ENCODE measurements at places on chromosomes 11 and 22.

- no peak for DNase-seq
Measured at GRCh38 chr11:14542324-14542723, 22.1 kb upstream of the PSMA1 start.

DNA sequence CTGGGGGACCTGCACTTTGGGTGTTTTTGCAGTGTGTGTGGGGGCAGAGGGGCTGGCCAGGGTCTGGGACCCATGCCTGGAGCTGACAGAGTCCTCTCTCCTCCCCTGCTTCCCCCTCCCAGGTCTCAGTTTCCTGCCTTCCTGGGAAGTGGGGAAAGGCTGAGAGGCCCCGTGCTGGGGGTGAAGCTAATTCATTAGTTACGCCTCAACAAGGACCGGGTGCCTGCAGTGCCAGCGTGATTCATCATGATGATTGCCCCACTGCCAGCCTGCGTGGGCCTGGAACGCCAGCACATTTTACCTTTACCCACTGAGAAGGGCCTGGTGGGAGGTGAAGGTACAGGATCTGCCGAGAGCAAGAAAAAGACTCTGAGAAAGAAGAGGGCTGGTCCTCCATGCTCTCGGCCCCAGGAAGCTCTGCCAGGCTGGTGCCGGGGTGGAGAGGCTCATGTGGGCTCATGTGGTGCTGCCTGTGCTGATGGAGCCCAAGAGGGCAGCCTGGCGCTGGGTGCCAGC is 2.9 kb upstream of the LRRC10B start:
- no peak for DNase-seq

DNA sequence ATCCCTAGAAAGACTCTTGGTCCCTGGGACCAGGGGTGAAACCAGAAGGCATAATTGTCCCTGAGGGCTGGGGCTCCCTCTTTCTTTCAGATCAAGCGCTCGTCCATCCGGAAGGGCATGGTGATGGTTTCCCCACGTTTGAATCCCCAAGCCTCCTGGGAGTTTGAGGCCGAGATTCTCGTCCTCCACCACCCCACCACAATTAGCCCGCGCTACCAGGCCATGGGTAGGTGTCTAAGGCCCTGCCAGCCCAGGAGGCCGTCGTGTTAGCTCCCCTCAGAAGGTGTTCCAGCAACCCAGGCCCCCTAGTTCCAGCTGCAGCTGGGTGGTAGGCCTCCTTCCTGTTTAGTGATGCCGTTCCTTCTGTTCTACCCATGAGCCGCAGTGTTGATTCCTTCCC is 21.4 kb downstream of the GTPBP1 start:
- no peak for DNase-seq

GRCh38 chr11:106217456-106217855 is 140.0 kb downstream of the AASDHPPT start:
- DNase-seq, result no peak

DNA sequence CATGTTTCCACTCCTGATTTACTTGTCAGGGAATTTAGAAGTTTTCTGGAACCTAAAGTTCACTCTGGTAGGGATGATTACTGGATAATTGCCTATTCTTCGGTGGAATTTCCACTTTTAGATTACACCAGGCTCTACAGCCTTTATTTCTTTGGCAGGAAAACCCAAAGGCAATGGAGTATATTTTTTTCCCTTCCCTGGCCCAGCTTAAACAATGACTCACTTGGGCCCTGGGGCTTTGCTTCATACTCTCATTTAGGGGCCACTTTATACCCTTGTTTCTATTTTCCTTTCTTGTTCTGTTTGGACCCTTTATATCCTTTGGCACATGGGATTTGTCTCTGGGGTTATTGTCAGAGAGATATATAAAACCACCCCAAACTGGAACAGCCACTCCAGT is 114.7 kb downstream of the CSTPP1 start:
- DNase-seq, result no peak

- DNase-seq, result no peak
Measured at GRCh38 chr11:78943154-78943553, 368.5 kb upstream of the NARS2 start.

- DNase-seq, result no peak
Measured at GRCh38 chr11:63534895-63535461, 1.6 kb upstream of the PLAAT4 start.

- DNase-seq, result no peak
Measured at GRCh38 chr11:7964873-7965272, 374 bp downstream of the NLRP10 start.
